ENCODE measurements at places on chromosomes 16 and 17.

- no peak for DNase-seq
Measured at GRCh38 chr16:81466356-81466980, 21.9 kb downstream of the CMIP start.

- DNase-seq, result no peak
Measured at GRCh38 chr17:17738901-17739300, 57.6 kb downstream of the RAI1 start.

- no peak for DNase-seq
Measured at GRCh38 chr17:62757500-62757951, 50.6 kb downstream of the MARCHF10 start.

DNA sequence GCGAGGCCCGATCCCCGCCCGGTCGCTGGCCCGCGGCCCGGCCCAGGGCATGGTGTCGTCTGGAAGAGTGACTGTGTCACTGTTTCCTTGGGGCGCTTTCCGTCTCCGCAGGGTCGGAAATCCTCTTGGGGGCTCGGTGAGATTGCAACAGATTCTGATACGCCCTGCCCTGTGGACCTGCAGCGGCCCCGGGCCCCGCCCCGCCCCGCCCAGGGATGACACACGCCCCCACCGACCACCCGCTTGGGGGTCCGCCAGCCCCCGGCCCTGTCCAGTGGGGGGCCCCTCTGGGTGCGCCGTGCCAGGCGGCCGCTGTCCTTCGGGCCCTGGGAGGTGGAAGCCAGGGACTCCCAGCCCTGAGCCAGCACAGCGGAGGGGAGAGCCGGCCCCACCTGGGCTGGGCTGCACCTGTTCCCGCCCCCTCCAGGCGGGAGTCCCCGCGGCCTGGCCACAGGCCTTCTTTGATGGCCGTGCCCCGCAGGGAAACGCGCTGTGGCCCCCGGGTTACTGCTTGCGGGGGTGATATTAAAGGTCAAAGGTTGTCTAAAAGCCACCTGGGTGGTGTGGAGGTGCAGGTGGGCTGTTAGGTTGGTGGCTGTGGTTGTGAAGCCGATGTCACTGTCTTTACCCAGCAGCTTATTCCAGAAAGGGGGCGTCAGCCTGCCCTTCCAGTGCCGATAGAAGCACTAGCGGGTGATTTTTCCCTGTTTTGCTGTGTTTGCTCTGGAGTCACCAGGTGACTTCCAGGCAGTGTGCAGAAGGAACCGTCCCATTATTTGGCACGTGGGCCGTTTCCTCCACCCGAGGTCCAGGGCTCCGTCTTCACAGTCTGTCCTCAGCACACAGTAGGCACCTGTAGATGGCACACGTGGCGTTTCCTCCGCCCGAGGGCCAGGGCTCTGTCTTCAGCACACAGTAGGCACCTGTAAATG is 752 bp downstream of the TBC1D24 start:
- peak; percentile 64 for DNase-seq

- DNase-seq, result no peak
Measured at GRCh38 chr16:79089735-79090284, 510.7 kb downstream of the MAF start.

- DNase-seq, result no peak
Measured at GRCh38 chr17:45038728-45039634, 12.5 kb downstream of the DCAKD start.

DNA sequence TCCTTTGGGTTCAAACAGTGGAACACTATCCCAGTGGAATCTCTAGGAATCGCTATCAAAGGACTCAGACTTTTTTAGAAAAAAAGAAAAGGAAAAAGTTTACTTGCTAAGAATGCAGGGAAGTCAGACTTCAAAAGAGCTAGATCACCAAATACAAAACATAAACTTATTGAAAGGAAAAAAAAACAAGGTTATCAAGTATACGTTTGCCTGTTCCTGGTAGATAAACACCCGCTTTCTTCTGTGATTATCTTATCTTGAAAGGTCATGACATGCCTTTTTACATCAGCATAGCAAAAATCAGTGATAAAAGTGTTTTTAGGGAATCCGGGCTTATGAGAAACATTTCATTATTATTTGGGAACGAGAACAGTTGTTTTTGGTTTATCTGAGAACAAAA is 129.3 kb upstream of the TMEM97 start:
- DNase-seq, result no peak

DNA sequence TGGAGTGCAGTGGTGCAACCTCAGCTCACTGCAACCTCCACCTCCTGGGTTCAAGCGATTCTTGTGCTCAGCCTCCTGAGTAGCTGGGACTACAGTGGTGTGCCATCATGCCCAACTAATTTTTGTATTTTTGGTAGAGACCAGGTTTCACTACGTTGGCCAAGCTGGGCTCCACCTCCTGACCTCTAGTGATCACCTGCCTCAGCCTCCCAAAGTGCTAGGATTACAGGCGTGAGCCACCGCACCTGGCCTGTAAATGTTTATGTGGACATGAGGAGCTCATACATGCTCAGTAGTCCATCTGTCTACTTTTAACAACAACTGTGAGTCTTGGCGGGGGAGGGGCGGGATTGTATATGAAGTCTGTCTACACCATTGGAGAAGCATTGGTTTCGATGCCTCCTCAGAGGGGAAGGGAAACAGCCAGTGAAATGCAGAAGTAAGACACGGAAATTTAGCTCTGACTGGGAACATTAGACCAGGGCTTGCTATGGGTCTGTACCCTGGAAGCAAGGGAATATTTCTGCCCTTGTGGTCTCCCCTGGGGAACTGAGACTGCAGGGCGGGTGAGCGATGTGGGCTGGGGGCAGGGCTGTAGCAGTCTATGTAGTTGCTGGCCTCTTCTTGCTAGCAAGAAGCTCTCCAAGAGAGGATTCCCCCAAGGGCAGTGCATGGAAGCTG is 9.3 kb downstream of the NUBP1 start:
- DNase-seq, result no peak

DNA sequence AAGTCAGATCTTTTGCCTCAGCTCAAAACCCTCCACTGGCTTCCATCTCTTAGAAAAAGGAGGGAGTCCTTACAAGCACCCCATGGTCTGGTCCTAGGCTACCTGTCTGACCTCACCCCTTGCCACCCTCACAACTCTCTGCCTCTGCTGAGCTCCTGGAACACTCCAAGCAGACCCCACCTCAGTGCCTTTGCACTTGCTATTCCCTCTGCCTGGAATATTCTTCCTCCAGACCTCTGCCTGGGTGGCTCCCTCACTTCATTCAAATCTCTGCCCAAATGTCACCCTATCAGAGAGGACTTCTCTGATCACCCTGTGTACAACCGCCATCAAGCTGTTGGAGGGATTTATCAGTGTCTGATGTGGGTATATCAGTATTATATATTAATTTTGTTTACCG is 37.4 kb downstream of the PMFBP1 start:
- DNase-seq, result no peak

DNA sequence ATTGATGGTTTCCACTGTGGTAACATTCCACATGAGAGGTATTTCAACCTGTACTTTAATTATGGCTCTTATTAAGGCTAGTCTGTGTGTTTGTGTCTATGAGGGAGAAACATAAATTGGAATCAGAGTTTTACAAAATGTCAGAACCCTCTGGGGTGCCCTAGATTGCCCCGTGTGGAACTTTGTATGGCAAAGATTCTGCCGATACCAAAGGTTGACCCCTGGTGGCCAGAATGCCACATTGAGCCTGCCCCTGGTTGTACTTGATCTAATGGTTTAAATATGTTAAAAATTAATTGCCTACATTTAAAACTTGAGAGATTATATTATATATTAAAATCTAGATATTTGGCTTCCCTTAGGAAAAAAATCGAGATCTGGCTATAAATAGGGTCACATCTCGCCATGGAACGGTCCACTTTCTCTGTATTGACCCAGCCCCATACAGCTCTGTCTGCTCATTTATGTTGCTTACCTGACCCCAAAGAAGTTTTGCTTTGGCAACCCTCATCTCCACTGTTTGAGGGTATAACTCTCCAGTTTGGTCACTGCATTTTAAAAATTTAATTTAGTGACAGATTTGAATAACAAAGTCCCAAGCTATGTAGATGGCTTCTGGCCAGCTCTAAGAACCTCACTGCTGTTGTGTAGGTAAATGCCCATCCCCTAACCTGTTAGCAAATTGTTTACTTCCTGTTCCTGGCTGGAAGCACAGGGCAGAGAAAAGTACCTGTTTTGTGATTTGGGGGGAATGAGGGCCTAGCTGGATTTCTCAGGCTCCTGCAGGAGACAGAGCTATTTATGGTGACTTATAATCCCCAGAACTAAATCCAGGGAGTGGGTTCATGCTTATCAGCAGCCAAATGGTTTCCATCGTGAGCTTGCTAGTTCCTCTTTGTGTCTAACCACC is 95.0 kb downstream of the PLCG2 start:
- DNase-seq, result peak; percentile 61

DNA sequence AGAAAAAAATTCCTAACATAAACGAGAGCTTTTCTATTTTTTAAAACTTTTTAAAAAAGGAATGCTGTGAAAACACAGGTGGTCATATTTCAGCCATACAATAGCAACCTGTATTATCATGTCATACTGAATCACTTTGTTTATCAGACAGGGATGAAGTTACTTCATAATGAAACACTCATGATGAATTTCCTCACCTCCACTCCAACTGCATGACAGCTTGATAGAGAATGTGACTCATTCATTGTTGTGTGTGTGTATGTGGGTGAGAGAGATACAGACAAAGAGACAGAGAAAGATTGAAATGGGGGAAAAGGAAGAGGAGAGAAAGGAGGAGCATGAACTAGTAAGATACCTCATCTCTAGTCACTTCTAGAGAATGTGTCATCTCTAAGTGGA is 109.0 kb downstream of the SYCE1L start:
- DNase-seq, result peak; percentile 90

DNA sequence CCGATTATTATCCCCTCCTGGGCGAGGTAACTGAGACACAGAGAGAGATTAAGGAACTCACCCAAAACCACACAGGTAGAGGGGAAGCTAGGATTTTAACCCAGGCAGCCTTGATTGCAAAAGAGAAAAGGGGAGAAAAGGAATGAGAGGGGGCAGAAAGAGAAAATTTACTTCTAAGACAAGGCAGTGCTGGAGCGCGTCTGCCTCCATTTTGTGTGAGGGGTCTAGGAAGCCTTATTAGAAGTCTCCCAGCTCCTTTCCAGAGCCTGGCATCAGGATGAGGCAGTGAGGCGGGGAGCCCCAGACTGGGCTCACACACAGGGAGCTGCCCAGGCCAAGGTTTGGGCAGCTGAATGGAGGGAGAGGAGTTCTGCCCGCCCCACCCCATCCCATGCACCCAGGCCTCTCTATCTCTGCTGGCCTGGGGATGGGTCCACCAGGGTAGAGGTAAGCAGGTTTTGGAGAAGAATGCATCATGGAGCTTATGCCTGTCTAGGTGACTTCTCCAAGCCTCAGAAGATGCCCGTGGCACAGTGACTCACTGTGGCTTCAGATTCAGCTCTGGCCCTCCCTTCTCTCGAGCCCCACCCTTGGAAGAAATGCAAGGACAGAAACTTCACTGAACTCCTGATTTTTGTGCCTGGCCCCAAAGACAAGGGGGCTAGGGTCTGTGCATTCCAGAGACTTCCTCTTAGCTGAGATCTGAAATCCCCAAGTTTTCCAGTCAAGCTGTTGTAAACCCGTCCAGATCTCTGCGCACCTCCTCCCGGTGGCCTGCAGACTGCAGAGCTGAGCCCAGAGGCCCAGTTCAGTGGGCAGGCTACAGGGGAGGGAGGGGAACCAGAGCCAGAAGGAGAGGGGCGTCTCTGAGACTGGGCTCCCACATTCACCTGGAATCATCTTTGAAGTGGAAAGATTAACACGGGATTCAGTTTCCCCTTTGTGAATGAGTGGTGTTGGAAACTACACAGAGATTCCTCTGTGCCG is 95.1 kb upstream of the CDH5 start:
- no peak for DNase-seq

GRCh38 chr17:71975331-71975801 is 145.5 kb upstream of the SOX9 start:
- DNase-seq, result no peak

DNA sequence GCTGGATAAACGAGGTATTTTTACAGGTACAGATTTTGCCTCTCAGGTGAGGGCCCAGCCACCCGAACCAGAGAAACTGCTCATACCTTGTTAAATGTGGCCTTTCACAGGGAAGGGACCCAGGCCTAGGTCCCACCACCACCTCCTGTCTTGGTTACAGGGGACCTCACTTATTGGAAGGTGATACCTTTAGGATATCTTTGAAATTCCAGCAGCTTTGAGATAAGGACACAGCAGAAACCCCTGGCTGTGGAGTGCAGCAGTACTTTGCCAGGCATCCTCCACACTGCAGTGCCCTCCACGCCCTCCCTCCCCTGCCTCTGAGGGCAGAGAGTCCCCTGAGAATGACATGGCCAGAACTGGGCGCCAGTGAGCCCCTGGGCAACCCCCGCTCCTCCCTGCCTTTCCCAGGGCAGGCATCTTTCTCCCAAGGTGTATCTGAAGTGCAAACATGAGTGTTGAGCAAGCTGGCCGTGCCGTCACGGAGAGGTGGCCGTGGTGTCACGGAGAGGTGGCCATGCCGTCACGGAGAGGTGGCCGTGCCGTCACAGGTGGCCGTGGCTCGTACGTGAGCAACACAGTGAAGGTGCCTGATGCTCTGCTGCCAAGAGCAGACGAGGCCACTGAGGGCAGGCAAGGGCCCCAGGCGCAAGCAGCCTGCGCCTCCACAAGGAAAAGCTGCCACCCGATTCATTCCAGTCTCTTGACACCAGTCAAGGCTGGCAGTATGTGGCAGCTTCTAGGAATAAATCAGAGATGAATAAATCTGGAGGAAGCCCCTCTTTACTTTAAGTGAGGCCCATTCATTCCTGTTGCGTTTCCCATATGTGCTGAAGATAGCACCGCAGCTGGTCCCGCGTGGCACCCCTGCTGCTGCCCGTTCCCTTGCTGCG is 134.5 kb upstream of the CHMP6 start:
- DNase-seq, result no peak
